ENCODE measurements at places on chromosomes 16 and 17.
A peak's percentile ranks its signal among the peaks of the same experiment; 100 is the strongest.

DNA sequence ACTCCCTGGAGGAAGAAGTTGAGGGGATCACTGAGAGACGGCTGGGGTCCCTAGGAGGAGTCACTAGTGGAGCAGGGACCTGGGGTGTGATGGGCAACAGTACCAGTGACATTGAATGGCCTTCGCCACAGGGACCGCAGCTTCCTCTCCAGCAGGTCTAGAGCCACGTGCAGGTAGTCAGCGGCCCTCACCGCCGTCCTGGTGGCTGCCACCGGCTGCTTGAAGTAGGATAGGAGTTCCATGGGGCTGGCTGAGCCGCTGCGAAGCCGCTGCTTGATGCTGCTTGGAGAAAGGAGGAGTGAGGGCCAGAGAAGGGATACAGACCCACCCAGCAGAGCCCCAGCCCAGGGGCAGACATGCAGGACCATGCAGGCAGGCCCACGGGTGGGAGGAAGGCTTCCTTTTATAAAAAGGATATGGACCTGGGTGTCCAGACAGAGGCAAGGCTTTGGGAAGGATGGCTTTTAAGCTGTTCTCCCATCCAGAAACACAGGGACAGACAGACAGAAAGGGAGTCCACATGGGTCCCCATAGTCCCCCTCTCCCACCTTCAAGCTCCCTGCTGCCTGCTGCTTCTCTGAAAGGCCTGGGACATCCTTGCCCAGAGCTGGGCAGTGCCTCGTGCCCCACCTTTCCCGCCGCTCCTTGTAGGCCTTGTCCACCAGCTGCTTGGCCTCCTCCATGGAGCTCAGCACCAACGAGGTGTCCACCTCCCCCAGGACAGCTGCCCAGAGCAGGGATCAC lies 827 bp downstream of the MPO start:
- no peak for ATAC-seq

- ATAC-seq = no peak
These were observed 5.9 kb downstream of the PAM16 start for GRCh38 chr16:4344983-4345835.

DNA sequence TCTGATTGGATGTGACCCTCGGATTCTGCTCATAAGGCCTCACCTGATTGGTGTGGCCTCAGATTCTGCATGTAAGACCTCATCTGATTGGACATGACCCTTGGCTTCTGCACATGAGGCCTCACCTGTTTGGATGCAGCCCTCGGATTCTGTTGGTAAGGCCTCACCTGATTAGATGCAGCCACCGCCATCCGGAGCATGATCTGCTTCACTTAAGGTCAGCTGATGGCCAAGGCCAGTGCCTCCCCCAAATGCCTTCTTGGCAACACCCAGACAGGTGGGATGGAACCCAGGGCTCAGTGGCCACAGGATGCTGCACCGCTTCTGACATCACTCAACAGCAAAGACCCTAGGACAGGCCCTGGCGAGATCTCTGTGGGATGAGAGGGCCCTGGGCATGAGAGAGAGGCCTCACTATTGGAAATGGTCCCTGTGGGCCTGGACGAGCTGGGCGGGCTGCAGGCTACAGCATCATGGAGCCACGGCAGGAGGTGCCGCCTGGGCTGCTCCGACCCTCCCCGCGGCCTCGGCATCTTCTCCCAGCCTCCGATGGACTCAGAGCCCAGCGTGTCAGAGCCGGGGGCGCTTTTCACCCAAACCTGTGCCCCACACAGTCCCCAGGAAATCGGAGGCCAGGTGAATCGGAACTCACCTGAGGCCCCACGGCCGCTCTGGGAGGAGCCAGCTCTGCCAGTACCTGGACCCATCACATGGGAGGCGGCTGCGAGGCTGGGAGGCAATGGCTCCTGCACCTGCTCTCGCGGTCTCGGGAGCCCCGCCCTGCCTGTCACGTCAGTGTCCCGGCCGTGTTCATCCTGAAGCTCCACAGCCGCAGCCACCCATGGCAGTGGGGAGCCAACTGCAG lies 60.9 kb upstream of the ZNF469 start:
- ATAC-seq = no peak

DNA sequence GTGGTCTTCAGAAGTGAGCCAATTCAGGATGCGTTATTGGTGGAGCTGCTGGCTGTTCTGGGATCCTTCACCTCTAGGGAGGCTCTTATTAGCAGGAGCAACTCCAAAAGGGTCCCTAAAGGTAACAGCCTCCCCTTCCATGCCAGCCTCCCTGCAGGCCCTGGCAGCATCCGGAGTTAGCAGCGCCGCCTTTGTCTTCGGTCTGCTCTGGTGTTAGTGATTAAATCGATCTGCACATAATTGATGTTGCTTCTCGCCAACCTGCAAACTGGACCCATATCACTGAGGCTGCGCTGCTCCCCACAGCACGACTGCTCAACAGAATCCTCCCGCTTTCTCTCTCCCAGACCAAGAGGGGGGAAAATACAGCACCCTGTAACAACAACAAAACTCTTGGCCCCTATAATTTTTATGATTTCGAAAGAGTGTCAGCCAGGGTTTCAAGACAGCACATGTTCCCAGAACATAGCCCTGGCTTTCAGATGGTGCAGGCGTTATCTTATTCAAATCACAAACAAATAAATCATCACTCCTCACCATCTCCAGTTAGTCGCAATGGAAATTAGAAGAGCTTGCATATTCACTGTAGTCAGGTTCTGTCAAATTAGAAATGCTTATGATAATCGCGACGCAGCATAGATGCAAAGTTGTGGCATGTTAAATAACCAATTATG lies 76.0 kb downstream of the IRX3 start:
- no peak for ATAC-seq

GRCh38 chr16:76294396-76295214 lies 17.4 kb downstream of the CNTNAP4 start:
- no peak for ATAC-seq

GRCh38 chr16:85316321-85316919 lies 204.1 kb upstream of the CIBAR2 start:
- ATAC-seq = peak; percentile 55

DNA sequence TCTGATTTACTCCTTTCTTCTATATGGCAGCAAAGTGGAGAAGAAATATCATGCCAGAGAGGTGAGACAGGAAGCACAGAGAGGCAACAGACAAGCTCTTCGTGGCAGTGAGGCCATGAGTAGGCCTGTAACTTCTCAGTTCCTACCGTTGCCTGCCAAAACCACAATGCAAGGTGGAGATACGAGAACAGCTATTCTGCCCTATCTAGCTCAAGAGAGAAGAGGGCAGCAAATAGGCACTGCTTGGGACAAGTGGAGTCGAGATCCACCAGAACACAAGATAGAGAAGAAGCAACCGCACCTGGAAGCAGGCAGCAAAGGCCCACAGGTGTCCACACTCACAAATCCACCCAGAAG lies 24.8 kb downstream of the RANBP10 start:
- peak; percentile 46 for ATAC-seq

GRCh38 chr16:4893103-4893862 lies 43.7 kb downstream of the PPL start:
- no peak for ATAC-seq

DNA sequence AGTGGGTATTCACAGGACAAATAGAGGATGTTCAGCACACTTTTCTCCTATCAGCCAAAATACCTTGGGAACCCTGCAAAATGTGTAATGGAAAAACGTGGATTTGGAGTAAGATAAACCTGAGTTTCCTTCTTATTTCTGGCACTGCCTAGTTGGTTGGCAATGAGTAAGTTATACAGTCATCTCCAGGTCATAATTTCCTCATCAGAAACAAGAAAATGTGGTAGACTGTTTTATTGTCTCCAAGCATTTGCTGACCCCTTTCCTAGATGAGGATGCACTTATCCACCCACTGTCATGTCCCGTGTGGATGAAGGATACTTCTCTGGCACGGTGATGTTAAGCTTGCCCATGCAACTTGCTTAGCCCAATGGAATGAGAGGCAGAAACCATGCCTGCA lies 458.0 kb downstream of the KIF2B start:
- no peak for ATAC-seq

DNA sequence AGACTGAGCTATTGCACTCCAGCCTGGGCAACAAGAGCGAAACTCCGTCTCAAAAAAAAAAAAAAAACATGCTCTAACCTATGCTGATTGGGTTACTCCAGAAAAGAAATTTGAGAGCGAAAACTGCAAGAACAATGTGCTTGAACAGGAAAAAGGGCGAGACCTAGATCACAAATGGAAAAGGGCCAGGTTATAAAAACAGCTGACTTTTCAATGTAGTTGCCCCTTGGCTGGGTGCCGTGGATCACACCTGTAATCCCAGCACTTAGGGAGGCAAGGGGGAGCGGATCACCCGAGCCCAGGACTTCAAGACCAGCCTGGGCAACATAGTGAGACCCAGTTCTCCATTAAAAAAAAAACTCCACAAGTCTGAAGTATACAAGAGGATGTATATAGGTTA lies 48.8 kb downstream of the MRM3 start:
- ATAC-seq = no peak

- no peak for ATAC-seq
These were observed 61.1 kb upstream of the KCNJ16 start for GRCh38 chr17:70013911-70014310.

- ATAC-seq = no peak
These were observed 22.3 kb downstream of the BAIAP2 start for GRCh38 chr17:81057079-81057730.

- ATAC-seq = no peak
These were observed 447.3 kb downstream of the HS3ST3B1 start for GRCh38 chr17:14748036-14748710.

DNA sequence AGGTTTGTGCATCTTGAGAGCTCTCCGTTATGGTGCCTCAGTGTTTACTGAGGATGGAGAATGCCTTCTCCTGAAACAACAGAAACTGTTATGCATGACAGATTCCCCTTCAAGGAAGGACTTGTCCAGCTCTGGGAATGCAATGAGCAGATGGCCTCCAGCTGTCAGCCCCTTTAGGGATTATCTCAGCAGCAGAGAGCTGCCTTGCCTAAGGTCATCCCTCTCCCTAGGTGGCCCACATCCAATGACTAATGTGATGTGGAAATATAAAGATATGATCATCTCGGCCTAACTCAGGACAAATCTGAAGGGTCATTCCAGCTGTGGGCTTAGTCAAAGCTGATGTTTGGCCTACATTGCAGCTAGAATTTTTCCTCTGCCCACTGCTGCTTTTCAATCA lies 214.3 kb upstream of the N4BP1 start:
- ATAC-seq = no peak

DNA sequence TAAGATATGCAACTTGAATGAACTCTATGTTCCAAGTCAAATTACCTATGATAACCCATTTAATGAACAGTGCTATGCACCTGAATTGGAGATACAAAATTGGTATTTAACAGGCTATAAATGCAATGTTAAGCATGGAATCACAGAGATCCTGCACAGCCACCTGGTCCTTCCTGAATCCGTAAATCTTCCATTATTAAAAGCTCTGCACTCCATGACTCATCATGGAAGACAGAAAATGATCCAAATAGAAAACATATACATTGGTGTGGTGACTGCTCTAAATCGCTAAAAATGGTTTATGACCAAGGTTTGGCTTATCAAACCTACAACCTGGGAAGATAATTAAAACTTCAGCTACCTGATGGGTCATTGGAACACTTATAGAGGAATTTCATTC lies 45.3 kb downstream of the GLG1 start:
- ATAC-seq = no peak

- ATAC-seq = no peak
These were observed 789 bp downstream of the ITPRIPL2 start for GRCh38 chr16:19114359-19115147.

DNA sequence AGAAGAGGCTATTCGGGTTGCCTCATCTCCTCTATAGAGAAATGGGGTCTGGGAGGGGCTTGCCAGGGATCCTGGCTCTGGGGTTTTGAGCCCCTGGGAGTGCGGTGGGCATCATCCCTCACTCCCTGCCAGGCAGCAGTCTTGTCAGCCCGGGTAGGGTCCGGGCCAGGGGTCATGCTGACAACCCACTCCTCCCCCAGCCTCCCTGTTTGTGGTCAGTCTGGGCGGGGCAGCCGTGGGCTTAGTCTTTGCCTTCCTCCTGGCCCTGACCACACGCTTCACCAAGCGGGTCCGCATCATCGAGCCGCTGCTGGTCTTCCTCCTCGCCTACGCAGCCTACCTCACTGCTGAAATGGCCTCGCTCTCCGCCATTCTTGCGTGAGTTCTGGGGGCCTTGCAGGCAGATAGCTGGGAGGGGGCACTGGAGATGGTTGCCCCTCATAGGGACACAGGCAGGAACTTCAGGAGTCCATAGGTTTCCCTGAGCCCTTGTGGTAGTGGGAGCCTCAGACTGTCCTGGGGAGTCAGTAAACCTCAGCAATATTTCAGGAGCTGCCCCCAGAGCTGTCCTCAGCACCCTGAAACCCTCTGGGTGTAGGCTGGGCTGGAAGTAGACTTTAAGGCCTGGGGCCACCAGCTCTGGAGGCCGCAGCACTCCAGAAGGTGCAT lies 6.9 kb downstream of the SLC9A5 start:
- ATAC-seq = no peak

GRCh38 chr17:6670571-6670970 lies 19.0 kb downstream of the C17orf100 start:
- no peak for ATAC-seq
